Left ventricle myocardium inferior (tissue), 1 donor: ENCODE measurements at places on chromosomes 3 and 15. TPM values are rescaled to one million over a fixed set of nuclear protein-coding genes. Genes with fewer than 3 reads are reported as not detected.

- no peak for DNase-seq
Observed at GRCh38 chr3:7397097-7397496, 536.2 kb downstream of the GRM7 start.

DNA sequence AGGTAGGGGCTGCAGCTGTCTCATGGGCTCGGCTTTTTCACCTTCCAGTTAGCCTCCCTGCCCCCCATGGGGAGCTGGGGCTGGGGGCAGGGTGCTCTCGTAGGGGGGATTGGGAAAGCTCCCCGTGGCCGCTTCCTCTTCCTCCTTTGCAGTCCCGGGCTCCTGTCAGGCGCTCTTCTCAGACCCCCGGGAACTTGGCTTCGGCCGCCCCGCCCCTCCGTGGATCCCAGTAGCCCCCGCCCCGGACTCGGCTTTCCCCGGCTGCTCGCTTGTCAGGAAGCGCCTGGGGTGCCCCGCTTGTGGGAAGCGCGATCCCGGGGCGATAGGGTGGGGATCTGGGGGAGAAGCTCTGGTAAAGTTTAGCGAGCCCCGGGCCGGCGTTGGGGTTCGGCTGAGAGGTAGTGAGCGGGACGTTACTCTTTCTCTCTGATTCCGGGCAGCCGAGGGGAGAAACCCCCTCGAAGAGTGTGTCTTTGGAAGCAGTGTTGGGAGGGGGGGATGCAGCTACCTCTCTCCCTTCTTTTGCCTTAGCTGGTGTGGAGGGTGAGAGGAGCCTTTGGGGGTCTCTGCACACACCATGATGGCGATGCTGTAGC is 611 bp downstream of the PIAS1 start:
- peak; percentile 60 for DNase-seq

The FBXW12 gene
- total RNA-seq = not detected

DNA sequence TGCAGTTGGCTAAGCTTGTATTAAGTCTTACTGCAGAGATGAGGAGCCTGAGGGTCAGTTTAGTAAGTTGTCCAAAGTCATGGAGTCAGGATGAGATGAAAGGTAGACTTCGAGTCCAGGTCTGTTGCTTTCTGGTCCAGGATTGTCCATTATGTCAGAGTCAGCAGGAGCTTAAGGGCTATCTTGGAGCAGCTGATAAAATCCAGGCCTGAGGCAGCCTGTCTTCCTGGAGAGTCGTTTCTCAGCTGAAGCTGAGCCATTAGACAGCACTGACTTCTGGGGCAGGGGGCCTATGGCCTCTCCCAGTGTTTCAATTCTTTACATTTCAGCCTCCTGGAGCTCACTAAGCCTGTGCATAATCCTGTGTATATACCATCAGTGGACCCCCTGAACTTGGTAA is 219.5 kb upstream of the GAP43 start:
- DNase-seq = no peak

The C3orf70 gene
- total RNA-seq = 1.4 TPM

The GPR160 gene
- total RNA-seq = 0.99 TPM

The TGM5 gene
- not detected for total RNA-seq

The RTP4 gene
- 0.93 TPM for total RNA-seq
